Sciatic nerve (tissue), 2 donors: ENCODE measurements at places on chromosomes 3 and 15.
A peak's percentile ranks its signal among the peaks of the same experiment; 100 is the strongest.

DNA sequence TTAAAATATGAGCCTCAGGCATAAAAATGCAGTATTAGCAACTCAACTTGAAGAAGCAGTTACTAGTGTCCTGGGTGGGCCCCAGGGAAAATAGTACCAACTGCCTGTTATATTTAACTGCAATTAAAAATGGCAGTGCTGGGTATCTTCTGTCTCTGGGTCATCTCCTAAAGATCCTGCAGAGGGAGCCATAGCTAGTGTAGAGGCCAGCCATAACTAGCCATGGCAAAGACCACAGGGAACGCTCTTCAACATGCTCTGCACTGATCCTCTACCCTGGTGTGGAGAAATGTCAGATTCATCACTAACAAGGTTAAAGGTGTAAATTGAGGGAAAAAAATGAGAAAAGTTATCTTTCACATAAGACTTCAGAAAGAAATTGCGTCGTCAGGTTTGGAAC, 181.3 kb downstream of the SNRPN start:
- DNase-seq = no peak

DNA sequence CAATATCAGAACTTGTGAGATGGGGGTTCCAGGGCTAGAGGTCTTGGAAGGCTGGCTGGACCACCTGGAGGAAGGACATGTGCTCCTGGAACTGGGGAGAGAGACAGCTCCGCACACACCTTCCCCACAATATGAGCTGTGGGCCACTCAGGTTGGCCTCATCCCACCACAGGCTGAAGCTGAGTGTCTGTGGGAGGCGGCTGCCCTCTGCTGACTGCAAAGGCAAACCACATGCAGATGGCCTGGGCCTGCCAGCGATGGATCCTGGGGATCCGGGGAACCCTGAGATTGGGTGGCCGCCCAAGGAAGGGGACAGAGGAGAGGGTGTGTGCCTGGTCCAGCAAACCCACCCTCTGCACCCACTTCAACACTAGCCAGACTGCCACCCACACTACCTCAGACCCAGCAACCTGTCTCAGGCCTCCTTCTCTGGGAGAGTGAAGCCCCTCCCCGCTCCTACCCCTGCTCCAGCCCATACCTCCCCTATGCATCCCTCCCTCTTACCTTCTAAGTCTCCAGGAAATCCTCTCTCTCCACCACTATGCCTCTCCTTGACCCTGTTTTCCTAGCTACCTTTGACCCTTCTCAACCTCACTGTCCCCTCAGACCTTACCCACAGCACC, 44.8 kb downstream of the CYP11A1 start:
- peak; percentile 81 for DNase-seq

DNA sequence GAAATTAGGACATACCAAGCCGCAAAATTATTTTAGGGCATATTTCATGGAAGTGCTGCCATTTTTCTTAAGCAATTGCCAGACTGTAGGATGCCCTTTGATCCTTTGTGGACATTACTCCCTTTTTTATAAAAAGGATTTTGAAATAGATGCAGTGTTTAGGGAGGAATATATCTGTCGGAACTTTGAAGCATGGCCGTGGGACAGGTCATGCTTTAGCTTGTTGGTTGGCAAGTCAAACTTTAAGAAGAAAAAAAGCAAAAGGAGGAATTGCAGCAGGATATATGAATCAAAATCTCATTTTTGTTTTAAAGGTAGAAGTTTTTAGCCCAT, 122.1 kb downstream of the MCTP2 start:
- DNase-seq = no peak

DNA sequence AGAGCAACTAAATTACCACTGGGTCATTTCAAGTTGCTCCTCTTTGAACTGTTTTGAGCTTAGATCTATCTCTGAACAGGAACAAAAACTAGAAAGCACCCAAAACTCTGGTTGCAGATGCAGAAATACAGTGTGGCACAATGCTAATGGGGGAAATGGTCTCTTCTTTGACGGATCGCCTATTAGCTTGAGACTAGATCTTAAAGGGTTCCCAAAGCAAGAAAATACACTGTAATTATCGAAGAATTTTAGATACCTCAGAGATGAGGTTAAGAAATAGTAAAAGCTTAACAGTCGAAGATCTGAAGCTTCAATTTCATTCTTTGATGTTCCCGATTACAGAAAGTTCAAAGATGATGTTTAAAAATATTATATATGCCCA, 818 bp downstream of the PPP1R2 start:
- DNase-seq = no peak

DNA sequence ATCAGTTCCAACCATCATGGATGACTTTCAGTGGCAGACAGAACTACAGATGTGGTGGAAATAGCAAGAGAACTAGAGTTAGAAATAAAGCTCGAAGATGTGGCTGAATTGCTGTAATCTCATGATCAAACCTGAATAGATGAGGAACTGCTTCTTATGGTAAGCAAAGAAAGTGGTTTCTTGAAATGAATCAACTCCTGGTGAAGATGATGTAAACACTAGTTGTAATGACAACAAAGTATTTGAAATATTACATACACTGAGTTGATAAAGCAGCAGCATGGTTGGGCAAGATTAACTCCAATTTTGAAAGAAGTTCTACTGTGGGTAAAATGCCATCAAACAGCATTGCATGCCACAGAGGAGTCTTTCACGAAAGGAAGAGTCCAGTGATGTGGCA, 131.7 kb upstream of the FAM3D start:
- no peak for DNase-seq

DNA sequence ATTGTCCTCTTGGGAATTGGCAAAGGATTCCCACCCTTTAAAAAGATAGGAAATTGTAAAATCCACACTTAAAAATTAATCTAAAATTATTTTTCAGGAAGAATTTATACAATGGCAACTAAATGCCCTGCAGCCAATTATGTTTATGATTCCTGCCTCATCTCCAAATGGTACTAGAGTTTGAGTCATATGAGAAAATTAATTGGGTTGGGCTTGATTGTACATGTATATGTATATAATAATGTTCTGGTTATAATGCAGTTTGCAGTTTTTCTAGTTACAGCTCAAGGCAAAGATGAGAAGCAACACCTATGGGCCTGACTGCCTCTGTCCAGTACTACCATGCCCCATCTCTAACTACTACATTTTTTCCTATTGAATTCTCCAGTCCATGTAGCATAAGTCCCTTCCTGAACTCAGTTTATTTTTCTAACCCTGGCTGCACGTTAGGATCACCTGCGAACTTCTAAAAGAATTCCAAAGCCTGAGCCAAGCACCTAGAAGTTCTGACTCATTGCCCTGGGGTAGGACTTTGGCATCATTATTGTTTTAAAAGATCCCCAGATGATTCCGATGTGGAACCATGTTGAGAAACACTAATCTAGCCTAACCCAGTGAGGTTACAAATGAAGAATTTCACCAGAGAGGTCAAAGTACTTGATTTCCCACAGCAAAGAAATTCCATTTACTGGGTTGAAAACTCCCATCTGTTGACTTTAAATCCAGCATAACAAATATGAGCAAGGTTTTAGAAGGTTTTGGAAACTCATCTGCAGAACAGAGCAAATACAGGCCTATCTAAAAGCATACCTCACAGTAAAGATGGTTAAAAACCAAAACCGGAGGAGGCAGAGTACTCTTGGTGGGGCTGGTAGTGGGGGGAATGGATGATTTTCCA, 19.4 kb downstream of the TGFBR2 start:
- DNase-seq = no peak

DNA sequence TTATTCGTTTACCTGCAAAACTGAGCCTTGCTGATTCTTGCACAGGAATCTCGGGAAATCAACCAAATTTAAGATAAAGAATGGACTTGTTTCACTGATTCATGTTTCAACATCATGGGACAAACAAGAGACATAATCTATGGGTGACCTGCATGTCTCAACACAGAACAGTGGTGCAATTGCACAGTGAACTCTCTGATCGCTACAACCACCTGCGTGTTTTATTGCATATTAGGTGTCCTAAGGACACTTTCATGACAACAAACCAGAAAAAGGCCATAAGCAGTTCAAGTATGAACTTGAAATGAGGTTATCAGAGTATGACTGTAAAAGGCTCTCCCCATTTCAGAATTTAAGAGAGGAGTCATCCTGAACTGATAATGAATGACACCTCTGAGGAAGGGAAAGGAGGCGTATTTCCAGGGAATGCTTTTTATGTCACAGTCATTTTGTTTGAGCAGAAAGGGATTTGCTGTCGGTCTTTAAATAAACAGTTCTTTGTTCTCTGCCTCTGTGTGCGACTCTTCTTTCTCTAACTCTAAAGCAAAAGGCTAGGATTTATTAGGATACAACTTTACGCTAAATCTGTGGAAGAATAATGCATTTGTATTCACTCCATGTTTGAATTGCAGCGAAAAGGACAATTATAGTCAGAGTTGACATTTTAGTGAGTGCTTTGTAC, 167.2 kb downstream of the RBMS3 start:
- no peak for DNase-seq

- no peak for DNase-seq
Measured at GRCh38 chr3:140717921-140718320, 40.1 kb downstream of the TRIM42 start.

DNA sequence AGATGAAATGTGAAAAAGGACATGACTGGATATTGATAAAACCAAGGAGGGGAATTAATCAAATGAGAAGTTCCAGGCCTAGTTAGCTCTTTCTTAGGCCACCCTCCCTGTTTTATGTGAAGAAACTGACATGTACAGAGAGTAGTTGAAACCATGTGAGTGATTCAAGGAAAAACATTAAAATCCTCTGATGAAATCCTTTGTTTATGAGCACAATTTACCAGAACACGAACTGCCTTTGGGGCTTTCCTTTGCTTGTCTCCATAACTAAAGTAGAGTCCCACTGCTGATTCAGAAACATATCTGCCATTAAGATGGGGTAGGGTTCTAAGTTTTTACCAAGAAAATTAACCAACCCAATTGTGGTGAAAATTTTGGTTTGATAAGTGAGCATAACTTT, 558.3 kb downstream of the NR2F2 start:
- no peak for DNase-seq

GRCh38 chr15:55403531-55403930, 4.6 kb downstream of the CCPG1 start:
- DNase-seq = no peak

GRCh38 chr15:74995779-74996765, 709 bp downstream of the SCAMP5 start:
- DNase-seq = peak; percentile 61
